ENCODE measurements at places on chromosomes 7 and 10. TPM values are rescaled to one million over a fixed set of nuclear protein-coding genes. Genes with fewer than 3 reads are reported as not detected.

HMX2 gene
- not detected for total RNA-seq

SPDYE1 gene
- total RNA-seq: not detected

STEAP2 gene
- 14.4 TPM for total RNA-seq

AGAP4 gene
- total RNA-seq: 23.9 TPM

SAP25 gene
- total RNA-seq: 0.98 TPM

CD36 gene
- 240 TPM for total RNA-seq

CDHR3 gene
- total RNA-seq: 8.8 TPM

TPK1 gene
- 4.8 TPM for total RNA-seq

RBAK gene
- total RNA-seq: 10.2 TPM

ZNF277 gene
- 30.8 TPM for total RNA-seq

BRAF gene
- 42.1 TPM for total RNA-seq

FAM131B gene
- 0.48 TPM for total RNA-seq

USP54 gene
- total RNA-seq: 18.2 TPM

Measured in breast epithelium (tissue), 4 donors.